ENCODE measurements at places on chromosomes 6 and 20.

GRCh38 chr6:138226700-138227315 is 8.5 kb upstream of the PBOV1 start:
- DNase-seq = no peak

DNA sequence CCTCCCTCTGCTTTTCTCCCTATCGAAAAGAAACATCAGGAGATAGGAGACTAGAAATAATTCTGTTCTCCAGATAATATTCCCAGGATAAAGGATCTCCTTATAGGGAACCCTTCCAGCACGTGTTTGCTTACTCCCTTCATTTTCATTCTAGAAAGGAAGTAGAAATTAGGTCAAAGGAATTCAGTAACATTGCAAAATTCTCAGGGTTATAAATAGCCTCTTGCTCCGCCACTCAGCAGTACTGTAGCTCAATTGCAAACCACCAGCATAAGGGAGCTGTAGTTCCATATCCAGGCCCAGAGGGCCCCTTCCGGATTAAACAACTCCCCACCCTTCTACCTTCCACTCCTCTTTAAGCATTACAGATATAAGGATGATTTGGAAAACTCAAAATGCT is 6.2 kb downstream of the ELMO2 start:
- no peak for DNase-seq

- DNase-seq = no peak
These were observed 43.0 kb downstream of the KIF16B start for GRCh38 chr20:16530201-16530681.

DNA sequence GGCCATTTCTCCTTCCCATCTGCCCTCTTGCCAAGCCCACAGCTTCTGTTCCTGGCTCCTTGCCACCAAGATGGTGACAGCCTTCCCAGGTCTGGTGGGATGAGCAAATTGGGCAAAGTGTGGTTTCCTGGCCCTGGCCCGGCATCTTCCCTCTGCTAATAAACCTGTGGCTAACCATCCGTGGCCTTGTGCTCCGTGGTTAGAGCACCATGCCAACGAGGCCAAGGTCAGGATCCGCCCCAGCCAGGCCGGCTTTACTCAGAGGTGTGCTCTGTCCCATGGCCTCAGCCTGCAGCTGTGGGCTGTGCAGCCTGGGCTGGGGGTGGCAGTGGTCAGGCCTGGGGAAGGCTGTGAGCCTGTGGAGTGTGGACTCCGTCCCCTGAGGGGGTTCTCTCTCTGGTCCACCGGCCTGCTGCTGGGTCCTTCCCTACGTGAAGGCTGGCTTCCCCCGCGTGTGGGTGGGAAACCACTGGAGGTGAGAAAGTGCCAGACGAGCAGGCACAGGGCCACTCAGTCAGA is 117.4 kb downstream of the VEGFA start:
- DNase-seq = no peak

- DNase-seq = no peak
These were observed 83.2 kb downstream of the SHLD1 start for GRCh38 chr20:5833309-5833941.

GRCh38 chr6:44590471-44590870 is 203.0 kb downstream of the CDC5L start:
- no peak for DNase-seq

DNA sequence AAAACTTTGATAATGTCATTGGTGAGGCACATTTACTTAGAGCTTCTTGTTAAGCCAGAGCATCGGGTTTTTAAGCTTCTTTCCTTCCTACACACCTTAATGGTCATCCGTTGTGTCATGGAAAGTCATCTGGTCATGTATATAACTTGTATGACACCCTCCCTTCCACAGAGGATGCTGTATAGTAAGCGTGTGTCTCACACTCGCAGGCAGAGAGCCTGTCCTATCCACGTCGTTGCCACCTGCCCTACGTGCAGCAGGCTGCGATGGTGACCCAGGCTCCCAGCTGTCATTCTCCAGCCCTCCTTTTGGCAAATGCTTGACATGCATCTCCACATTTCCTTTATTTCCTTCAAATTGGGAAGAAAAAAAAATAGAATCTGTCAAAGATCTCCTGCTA is 85.6 kb downstream of the MYB start:
- DNase-seq = no peak

Measured in caudate nucleus (tissue), 63 donors.